ENCODE measurements at places on chromosomes 3 and 15.

DNA sequence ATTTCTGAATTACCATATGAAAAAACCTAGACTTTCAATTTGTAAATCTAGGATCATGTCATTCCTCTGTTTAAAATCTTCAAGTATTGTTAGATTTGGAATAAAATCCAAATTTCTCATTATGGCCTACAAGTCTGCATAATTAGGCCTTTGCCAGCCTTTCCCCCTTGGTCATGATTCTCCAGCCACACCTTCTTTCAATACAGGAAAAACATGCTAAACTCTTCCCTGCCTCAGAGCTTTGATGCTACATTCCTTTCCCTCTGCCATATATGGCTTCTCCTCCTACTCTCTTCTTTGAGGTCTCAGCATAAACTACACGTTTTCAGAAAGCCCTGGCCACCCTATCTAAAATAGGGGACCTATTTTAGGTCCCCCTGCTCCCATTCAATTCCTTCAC is 48.5 kb downstream of the TM6SF1 start:
- DNase-seq: no peak

DNA sequence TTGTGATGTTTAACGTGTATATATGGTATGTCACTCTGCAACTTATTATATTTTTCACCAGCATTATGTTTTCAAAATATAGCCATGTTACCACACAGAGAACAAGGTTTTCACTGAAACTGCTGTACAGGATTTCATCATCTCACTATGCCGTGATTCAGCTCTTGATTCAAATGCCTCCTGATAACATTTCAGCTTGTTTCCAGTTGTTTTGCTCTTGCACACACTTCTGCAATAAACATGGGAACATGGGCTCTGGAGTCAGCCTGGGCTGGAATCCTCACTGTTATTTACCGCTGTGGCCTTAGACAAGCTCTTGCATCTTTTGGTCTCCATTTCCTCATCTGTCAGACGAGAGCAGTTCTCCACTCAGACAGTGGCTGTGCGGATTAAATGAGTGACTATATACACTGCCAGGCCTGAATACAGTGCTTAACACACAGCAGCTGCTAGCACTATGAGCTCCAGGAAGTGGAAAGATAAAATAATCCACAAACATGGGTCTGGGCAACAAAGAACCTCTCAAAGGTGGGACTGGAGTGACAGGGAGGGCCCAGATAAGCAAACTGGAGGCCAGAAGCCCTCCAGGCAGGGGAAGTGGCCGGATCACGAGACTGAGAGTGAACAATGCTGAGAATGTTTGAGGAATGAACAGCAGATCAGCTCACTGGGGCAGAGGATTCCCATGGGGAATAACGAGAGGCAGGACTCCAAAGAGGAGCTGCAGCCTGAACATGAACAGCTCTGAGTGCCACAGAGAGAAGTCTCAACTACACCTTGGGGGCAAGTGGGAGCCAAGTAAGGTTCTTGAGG is 17.7 kb downstream of the NTRK3 start:
- DNase-seq: no peak

- DNase-seq: no peak
These were observed 319.9 kb downstream of the NAALADL2 start for GRCh38 chr3:175179055-175179454.

GRCh38 chr3:45105855-45106671 is 40.1 kb downstream of the CDCP1 start:
- DNase-seq: peak; percentile 8

GRCh38 chr3:99659951-99660350 is 21.6 kb downstream of the COL8A1 start:
- DNase-seq: no peak

DNA sequence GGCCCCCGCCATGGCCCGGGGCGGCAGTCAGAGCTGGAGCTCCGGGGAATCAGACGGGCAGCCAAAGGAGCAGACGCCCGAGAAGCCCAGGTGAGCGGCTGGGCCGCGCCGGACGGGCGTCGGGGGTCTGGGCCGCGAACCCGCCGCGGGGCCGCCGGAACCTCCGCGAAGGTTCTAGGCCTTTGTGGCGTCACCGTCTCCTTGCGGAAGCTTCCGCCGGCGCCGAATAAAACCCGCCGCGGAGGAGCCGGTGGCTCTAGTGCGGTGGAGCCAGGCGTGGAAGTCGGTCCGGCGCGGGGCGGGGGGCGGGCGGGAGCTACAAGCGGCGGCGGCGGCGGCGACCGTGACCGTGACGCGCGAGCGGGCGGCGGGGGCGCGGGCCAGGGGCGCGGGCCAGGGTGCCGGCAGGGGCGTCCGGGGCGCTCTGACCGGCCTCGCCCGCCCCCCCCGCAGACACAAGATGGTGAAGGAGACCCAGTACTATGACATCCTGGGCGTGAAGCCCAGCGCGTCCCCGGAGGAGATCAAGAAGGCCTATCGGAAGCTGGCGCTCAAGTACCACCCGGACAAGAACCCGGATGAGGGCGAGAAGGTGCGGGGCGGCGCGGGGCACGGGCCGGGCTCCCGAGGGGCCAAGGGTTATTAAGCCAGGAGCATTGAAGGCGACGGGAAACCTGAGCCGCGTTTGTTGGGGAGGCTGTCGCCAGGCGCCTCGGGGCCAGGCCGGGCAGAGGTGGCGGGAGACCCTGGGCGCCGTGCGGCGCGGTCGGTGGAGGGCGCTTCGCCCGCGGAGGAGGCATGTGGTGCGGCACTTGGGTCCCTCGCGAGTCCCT is at the start of gene DNAJA4:
DNAJA4 (plus strand) TSS at position 259 of the 833 bp plus-strand sequence; CDS start at position 461, 202 bp downstream.
- peak; percentile 21 for DNase-seq

DNA sequence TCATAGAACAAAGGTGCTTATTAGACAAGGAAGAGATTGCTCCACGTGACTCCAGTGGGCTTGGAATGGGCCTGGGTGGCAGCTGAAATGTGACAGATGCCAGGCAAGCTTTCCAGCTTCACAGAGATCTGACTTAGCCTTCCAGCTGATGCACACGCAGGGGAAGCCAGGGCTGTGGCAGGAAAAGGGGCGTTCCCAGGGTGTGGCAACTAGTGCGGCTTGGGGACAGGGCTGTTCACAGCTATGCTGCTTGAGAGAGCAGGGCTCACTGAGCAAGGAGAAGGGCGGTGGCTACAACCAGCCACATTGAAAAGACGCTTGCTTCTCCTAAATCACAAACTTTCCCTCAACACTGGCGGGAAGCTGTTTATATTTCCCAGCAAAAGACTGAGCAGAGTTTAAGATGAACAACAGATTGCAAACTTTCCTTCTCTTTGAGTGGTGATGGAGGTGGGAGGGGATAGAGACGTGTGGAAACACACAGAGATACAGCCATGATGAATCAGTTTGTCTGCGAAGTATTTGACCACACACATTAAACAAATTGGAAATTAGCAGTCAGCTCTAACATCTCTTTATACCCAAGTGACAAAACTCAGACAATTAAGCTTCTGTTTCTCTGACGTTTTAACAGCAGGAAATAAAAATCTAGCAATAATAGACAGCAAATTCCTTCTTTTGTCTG is 127.5 kb downstream of the BDH1 start:
- DNase-seq: no peak

- DNase-seq: no peak
These were observed 9.2 kb upstream of the EPB42 start for GRCh38 chr15:43229977-43230376.

DNA sequence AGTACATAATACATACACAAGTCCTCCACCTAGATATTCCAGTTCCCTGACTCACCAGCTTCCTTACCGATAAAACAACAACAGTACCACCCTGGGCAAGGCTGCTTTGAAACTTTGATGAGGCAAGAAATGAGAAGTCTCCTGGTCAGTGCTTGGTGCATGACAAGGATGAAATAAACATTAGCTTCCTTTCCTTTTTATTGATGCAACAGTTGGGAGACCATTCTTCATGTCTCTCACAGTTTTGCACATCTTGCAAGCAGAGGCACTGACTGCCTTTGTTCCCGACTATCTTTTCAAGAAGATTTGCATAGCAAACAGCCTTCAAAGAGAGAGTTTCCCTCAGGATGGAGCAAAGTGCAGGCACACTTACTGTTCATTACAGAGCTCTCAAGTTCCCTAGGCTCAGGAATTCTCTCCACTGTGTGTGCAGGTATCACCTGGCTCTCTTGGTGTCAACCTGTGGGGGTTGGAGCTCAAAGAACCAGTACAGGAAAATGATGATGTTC is 65.2 kb downstream of the MYLK start:
- no peak for DNase-seq

DNA sequence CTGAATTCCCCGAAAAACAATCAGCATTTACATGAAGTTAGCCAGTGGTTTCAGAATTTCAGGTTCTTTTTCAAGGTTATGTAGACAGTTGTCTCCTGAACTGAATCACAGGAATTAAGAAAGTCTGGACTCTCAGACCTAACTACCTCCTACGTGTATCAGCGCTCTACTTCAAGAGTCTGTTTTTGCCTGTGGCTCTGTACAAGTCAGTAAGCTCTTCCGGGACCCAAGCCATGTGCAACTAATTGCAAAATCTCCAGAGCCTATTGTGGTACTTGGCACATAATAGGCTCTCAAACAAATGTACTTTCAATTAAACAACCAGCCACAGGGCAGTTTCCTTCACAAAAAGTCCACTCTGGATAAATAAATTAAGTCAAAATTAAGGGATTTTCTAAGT is 414.2 kb downstream of the PDCD6IP start:
- DNase-seq: no peak

GRCh38 chr3:12981306-12982275 is 91.6 kb downstream of the IQSEC1 start:
- no peak for DNase-seq

All from activated CD4-positive, CD25-positive, alpha-beta regulatory T cell treated with anti-CD3 and anti-CD28 coated beads, Interleukin-2, amount 50 U/mL, for 16 hours (primary cell).